Posterior vena cava (tissue), 2 donors: ENCODE measurements at places on chromosomes 3 and 15. TPM values are rescaled to one million over a fixed set of nuclear protein-coding genes. Genes with fewer than 3 reads are reported as not detected.

DNA sequence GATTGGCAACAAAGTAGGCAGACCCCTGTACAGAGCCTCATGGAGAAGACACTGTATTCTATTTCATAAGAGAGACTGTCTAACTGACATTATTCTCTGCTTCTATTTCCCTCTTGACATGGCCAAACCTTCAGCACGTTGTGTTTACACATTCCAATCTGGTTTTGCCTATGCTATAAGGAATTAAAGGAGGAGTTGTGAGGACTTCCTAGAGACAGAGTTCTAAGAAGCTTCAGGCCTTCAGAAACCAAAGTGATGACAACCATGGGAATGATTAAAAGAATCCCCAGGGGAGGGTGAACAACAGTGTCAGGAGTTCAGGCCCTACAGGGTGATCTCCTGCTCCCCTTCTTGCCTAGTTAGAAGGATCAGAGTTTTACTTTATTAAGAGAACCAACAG is 44.9 kb upstream of the CAPN7 start:
- DNase-seq: no peak

DNA sequence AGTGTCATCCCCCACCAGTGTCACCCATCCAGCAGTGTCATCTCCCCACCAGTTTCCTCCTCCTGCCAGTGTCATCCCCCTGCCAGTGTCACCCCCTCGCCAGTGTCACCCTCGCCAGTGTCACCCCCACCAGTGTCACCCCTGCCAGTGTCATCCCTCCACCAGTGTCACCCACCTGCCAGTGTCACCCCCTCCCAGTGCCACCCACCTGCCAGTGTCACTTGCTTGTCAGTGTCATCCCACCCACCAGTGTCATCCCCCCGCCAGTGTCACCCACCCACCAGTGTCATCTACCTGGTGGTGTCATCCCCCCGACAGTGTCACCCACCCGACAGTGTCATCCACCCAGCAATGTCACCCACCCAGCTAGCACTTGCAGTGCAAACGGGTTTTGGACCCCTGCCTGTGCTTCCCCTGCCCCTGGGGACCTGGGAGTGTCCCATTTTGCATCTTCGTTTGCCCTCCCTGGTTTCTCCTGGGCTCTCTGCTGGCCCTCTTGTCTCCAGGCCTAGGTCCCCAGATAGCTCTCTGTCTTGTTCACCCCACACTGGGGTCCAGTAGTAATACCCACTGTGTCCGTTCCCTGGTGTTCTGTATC is 99.8 kb upstream of the PRR20G start:
- DNase-seq: peak; percentile 67

COX5A gene
- 90.6 TPM for total RNA-seq

DNA sequence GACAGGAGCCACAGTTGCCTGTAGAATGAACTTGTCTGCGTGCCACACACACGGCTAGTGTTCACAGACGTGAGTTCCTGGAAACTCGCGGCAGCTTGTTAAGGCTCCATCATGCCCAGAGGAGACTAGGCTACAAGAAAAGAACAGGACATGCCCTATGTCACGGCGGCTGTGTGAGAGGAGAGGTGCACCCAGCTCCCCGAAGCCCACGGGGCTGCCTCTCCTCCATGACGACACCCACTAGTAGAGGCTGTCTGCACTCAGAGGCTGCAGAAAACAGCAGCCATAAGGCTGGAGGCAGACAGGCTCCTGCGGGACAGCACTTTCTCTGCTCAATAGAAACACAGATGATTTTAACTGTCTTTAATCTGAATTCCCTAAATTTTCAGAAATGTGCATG is 19.0 kb upstream of the OCA2 start:
- DNase-seq: peak; percentile 74

MANF gene
- total RNA-seq: 72.6 TPM

LRTM1 gene
- not detected for total RNA-seq

GRCh38 chr3:172321035-172321434 is 127.2 kb downstream of the GHSR start:
- DNase-seq: no peak

- DNase-seq: peak; percentile 90
Observed at GRCh38 chr3:46931631-46932331, 44.8 kb downstream of the CCDC12 start.

CYP19A1 gene
- total RNA-seq: 2.7 TPM

GATA2 gene
- total RNA-seq: 11.9 TPM

- DNase-seq: no peak
Observed at GRCh38 chr3:108070356-108070755, 20.5 kb downstream of the CD47 start.

- DNase-seq: no peak
Observed at GRCh38 chr3:169907476-169907875, 3.9 kb upstream of the SAMD7 start.

DNA sequence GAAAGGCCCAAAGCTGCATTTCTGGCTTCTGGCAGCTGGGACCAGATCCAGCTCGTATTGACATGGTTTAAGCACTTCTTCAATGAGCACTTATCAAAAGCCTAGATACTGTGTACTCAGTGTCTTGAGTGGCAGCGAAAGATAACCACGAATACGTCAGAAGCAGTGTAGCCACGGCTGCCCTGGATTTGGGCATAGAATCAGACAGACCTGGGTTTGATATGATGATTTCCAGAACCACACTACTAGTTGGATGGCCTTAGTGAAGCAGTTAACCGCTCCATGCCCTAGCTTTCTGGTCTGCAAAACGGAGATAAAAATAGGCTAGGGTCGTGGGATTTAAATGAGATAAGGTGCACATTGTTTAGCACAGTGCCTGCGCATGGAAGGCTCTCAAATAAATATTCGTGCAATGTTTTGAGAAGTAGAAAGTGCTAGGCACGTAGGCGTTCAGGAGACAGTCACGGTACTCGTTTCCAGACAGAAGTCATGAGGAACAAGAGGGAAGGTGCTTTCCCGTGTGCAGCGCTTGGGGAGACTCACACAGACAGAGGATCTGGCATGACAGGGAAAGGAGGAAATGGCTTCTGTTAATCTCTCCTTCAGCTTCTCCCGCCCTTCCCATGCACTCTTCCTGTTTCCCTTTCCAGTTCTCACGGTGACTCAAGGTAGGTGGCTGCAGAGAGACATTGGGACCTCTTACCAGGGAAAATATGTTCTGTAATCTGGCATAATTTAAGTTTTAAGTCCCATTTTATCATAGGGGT is 70.3 kb downstream of the CCNL1 start:
- no peak for DNase-seq

SLC6A1 gene
- total RNA-seq: 1.3 TPM

GRCh38 chr3:14479591-14479990 is 60.6 kb downstream of the GRIP2 start:
- peak; percentile 55 for DNase-seq

- DNase-seq: no peak
Observed at GRCh38 chr3:89380016-89380415, 272.6 kb downstream of the EPHA3 start.

DNA sequence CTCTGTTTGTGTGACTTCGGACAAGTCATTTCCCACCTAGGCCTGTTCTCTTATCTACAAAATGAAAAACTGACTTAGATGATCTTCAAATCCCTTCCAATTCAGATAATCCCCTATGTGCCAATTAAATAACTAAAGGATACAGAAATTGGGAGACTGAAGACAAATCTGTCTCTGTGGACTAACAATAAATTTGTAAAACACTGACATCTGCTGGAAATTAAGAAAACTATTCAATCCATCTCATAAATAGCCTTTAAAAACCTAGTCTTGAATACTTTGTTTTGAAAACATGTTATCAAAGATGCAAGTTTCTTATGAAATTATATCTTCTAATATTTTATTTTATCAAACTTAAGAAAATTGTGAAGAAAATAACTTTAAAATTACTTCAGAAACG is 38.3 kb downstream of the MTHFS start:
- DNase-seq: no peak

LMAN1L gene
- total RNA-seq: not detected
